ENCODE measurements at places on chromosomes 11 and 22.

GRCh38 chr22:17578136-17578754 lies 14.9 kb downstream of the SLC25A18 start:
- no peak for DNase-seq

GRCh38 chr11:111527279-111527678 lies 12.7 kb downstream of the HOATZ start:
- DNase-seq, result no peak

- DNase-seq, result no peak
Observed at GRCh38 chr11:43585877-43586608, 94.5 kb upstream of the HSD17B12 start.

GRCh38 chr22:25554689-25555088 lies 9.8 kb upstream of the GRK3 start:
- no peak for DNase-seq

GRCh38 chr22:29877620-29878019 lies 5.4 kb upstream of the MTMR3 start:
- no peak for DNase-seq

GRCh38 chr11:73410627-73411026 lies 34.4 kb downstream of the RELT start:
- DNase-seq, result no peak

GRCh38 chr11:78613378-78613813 lies 38.7 kb upstream of the NARS2 start:
- DNase-seq, result no peak

DNA sequence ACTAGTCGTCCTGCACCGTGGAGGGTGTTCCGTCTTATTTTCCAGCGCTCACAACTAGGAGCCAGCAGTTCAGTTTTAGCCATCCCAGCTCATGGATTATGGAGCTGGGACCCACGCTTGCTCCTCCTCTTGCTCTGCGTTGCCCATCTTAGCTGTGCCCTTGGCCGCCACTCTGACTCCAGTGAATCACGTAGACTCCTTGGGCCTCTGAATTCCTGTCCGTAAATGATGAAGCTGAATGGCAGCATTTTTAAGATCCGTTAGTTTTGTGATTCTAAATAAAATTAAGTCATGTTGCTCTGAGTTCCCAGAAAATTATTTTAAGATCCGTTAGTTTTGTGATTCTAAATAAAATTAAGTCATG lies 23.8 kb downstream of the BCR start:
- DNase-seq, result no peak

- DNase-seq, result no peak
Observed at GRCh38 chr11:72328366-72329224, 84.6 kb upstream of the PHOX2A start.

All from HS-27A (cell line).